ENCODE measurements at places on chromosomes 13 and 19.

- DNase-seq = no peak
Measured at GRCh38 chr19:661427-662196, 1.4 kb downstream of the RNF126 start.

- no peak for DNase-seq
Measured at GRCh38 chr13:68810660-68811059, 1297.0 kb upstream of the ATXN8OS start.

- peak; percentile 96 for DNase-seq
Measured at GRCh38 chr19:42433503-42434260, 6.5 kb upstream of the LIPE start.

GRCh38 chr13:99383946-99384345 is 76.7 kb upstream of the GPR183 start:
- no peak for DNase-seq

DNA sequence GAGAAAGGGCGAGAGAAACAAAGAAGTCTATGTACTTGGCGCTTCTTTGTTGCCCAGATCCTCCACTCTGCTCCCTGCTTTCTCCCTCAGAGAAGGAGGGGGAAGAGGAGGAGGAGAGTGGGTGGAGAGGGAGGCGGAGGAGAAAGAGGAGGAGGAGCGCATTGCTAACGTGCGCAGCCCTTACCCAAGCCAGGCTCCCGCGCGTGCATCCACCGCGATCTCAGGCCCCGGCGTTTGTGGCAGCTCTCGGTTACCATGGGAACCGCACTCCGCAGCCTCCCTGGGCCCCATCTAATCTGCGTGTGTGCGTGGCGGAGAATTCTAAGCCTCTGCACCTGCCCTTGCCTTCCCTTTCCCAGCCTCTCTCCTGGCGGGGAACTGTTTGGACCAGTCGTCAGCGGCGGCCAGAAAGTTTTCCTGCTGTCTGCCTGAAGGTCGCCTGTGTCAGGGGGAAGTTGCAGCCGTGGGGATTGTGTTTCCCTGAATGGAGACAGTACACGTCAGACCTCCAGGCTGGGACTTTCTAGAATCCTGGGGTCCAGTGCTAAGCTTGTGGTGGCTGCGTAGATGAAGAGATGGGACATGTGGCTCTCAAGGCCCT is at the start of gene ERICH6B:
ERICH6B (minus strand) TSS at position 239 of the 601 bp plus-strand sequence. CDS start 18,734 bp downstream, outside the sequence.
- no peak for DNase-seq

DNA sequence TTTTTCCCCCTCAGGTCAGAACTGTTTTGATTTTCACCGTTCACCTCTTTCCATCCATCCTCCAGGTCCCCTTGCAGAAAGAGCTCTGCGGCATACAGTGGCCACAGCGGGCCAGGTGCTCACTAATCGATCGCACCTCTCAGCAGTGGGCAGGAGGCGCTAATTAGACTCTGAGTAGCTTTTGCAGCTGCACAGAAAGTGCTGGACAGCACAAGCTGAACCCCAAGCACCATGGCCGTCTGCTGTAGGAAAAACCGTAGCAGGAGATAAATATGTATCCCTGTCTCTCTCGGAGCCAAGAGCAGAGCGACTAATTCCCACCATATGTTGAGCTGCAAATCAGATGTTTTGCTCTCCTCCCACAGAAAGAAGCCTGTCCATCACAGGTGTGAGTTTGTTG is 54.4 kb downstream of the PEX11G start:
- no peak for DNase-seq

- DNase-seq = no peak
Measured at GRCh38 chr19:42555317-42555716, 27.0 kb upstream of the CEACAM1 start.

DNA sequence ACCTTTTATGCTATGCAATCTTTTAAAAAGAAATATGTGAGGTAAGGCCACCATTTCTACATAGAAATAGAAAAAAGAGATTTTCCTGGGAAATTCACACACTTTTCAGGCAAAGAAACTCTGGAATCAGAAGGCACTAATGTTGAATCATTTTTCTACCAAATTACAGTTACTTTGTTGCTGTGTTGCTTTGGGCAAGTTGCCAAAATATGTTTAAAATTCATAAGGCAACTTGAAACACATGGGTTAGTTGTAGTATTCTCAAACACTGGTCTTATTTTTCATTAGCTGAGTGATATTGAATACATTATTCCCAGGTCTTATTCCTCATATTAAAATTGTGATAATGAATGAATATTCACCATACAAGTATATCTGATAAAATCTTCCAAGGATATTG is 195.0 kb upstream of the SLITRK1 start:
- no peak for DNase-seq

DNA sequence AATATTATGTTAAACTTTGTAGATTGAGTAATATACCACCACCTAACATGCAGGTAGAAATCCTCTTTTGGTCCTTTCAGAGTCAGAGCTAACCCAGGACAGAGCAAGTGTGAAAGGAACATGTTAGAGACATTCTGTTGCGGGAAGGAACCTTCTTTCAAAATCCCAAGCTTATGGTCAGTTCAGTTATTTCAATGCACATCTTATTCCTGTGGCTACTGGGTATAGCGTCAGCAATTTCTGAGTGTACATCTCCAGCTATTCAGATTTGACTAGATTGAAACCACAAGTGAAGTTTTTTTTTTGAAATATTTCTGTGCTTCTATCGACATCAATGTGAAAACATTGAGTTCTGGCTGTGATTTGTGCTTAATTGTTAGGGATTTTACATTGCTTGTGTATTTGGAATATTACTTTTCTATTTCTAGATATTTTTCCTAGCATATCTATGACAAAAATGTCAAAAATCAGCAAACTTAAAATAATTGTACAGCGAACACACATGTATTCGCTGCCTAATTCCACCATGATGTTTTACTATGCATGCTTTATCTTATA is 165.3 kb downstream of the LMO7 start:
- DNase-seq = no peak

DNA sequence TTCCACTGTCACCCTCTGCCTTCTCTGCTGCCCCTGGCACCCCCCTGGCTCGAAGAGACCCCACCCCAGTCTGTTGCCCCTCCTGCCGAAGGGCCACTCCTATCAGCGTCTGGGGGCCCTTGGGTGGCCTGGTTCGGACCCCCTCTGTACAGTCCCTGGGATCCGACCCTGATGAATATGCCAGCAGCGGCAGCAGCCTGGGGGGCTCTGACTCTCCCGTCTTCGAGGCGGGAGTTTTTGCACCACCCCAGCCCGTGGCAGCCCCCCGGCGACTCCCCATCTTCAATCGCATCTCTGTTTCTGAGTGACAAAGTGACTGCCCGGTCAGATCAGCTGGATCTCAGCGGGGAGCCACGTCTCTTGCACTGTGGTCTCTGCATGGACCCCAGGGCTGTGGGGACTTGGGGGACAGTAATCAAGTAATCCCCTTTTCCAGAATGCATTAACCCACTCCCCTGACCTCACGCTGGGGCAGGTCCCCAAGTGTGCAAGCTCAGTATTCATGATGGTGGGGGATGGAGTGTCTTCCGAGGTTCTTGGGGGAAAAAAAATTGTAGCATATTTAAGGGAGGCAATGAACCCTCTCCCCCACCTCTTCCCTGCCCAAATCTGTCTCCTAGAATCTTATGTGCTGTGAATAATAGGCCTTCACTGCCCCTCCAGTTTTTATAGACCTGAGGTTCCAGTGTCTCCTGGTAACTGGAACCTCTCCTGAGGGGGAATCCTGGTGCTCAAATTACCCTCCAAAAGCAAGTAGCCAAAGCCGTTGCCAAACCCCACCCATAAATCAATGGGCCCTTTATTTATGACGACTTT is 2.0 kb downstream of the ZFP36 start:
- DNase-seq = peak; percentile 63

- DNase-seq = no peak
Measured at GRCh38 chr19:4366666-4367335, 23.4 kb downstream of the MPND start.

GRCh38 chr19:50322931-50323781 is 6.0 kb downstream of the KCNC3 start:
- DNase-seq = no peak

DNA sequence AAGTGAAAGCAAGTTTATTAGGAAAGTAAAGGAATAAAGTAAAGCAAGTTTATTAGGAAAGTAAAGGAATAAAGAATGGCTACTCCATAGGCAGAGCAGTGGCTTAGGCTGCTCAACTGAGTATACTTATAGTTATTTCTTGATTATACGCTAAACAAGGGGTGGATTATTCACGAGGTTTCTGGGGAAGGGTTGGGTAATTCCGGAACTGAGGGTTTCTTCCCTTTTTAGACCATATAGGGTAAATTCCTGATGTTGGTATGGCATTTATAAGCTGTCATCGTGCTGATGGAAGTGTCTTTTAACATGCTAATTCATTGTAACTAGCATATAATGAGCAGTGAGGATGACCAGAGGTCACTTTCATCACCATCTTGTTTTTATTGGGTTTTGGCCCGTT is 194.3 kb downstream of the DLEU7 start:
- no peak for DNase-seq

DNA sequence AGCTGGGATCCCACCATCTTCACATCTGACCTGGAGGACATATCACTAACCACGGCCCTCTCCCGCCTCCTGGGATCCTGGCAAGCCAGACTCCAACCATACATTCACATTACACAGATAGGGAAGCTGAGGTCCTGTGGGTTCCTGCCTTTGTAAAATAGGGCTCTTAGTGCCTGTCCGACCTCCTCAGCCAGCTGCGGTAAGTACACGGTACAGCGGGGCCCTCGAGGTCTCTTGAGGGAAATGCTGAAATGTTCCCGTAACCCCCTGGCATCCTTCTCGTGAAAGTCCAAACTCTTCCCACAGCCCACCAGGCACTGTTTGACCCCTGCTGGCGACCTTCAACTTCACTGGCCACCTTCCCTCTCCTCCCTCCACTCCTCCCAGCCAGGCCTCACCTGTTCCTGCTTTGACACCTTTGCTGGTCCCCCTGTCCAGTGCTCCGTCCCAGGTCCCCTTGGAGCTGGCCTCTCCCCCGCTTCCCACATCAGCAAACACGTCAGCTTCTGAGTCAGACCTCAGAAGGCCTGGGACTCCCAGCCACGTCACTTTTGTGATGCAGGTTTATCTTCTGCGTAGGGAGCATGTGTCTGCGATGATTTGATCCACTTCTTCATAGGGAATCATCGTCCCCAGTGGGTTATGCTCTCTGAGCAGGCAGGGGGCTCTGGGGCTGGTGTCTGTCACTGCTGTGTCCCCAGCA is 8.8 kb upstream of the GNG7 start:
- DNase-seq = no peak

- DNase-seq = no peak
Measured at GRCh38 chr13:23794267-23795161, 94.7 kb downstream of the MIPEP start.

DNA sequence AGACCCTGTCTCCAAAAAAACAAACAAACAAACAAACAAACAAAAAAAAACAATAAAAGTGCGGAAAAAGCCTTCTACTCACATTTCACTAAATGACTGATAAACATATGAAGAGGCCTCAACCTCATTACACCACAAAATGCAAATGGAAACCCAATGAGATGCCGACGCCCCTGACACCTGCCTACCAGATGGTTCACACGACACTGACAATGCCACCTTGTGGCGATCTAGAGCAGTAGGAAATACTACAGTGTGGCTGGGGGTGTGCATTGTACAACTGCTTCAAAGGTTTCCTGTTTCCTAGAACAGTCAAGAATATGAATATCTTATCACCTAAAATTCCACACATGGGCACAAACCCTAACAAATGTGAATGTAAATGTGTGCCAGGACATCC is 14.0 kb downstream of the SCGB2B2 start:
- DNase-seq = no peak

GRCh38 chr19:47110521-47111005 is 3.0 kb downstream of the ZC3H4 start:
- no peak for DNase-seq

- no peak for DNase-seq
Measured at GRCh38 chr13:82791035-82791434, 1091.2 kb downstream of the SLITRK1 start.

DNA sequence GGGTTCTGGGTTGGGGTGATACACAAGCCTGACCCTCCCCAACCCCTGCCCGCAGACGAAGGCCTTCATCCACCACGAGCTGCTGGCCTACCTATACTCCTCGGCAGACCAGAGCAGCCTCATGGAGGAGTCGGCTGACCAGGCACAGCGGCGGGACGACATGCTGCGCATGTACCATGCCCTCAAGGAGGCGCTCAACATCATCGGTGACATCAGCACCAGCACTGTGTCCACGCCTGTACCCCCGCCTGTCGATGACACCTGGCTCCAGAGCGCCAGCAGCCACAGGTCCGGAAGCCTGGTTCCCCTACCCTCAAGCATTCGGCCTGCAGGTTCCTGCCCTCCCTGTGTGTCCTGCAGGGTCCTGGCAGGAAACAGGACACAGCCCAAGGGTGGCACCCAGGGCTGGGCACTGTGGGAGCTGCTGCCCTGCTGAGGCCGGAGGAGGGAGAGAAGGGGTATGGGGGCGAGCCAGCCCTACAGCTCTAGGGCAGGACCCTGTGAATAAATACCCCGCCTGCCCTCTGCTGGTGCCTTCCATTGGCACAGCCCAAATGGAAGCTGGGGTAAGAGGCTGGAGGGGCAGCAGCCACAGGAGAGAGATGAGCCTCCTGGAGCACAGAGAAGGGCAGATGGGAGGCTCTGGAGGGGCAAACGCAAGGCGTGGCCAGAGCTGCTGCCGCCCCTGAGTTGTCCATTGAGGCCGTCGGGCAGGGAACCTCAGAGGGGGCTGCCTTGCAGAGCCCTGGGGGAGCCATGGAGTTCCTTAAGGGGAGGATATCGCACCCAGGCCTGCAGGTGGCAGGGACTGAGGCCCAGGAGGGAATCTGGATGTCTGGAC is 6.8 kb downstream of the TMED1 start:
- DNase-seq = peak; percentile 59

GRCh38 chr13:26378116-26378515 is 124.2 kb downstream of the CDK8 start:
- no peak for DNase-seq

DNA sequence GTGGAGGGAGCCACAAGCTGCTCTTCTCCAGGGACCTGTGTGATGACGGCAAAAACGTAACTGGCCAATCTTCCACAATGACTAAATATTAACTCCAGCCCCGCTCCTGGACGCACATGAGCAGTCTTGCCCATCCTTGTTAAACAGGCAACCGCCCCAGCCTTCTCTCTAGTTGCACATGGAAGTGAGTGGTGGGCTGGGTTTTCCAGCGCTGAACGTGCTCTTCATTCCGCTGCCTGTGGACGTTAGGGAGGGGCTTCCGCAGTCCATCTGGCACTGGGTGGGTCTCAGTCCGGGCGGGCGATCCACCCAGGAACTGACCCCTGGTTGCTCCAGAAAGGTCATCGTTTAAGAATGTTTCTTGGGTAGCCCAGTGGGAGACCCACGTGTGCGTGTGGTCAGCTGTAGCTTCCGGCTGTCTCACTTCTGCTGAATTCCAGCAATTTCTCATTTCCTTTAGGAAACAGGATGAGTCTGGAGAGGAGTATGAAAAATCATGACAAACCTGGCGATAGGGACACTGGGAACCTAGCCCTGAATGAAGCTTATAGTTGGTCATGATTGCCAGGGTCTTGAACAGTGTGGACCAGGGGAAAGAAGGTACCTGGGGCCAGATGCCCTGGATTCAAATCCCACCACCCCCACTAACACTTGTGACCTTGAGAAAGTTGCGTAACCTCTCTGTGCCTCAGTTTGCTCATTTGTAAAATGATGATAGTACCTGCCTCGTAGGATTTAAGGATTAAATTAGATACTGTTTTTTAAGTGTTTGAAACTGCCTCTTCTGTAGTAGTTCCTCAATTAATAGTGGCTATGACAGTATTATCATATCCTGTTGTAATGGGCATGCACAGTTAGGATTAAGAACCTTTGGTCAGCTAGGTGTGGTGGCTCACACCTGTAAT is 92.6 kb downstream of the SIPA1L3 start:
- no peak for DNase-seq
